ENCODE measurements at places on chromosomes 13 and 19.
A peak's percentile ranks its signal among the peaks of the same experiment; 100 is the strongest.

DNA sequence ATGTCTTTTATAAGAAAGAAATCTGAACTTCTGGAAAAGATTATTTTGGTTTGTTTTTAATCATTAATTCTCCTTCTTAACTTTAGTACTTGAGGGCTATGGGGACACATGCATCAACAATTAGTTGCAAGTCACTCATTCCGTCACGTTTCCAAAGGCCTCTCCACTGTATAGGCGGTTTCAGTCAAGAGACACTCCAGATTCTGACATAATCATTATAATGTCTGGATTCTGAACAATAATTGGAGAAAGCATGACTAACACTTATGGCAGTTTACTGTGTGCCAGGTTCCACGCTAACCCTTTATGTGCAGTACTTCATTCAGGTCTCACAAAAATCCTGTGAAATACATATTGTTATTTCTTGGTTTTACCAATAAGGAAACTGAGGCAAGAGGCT lies 71.9 kb downstream of the TNFRSF19 start:
- DNase-seq: no peak

GRCh38 chr13:49084961-49085360 lies 109.2 kb downstream of the FNDC3A start:
- no peak for DNase-seq

GRCh38 chr13:81246556-81246955 lies 905.6 kb upstream of the SPRY2 start:
- no peak for DNase-seq

DNA sequence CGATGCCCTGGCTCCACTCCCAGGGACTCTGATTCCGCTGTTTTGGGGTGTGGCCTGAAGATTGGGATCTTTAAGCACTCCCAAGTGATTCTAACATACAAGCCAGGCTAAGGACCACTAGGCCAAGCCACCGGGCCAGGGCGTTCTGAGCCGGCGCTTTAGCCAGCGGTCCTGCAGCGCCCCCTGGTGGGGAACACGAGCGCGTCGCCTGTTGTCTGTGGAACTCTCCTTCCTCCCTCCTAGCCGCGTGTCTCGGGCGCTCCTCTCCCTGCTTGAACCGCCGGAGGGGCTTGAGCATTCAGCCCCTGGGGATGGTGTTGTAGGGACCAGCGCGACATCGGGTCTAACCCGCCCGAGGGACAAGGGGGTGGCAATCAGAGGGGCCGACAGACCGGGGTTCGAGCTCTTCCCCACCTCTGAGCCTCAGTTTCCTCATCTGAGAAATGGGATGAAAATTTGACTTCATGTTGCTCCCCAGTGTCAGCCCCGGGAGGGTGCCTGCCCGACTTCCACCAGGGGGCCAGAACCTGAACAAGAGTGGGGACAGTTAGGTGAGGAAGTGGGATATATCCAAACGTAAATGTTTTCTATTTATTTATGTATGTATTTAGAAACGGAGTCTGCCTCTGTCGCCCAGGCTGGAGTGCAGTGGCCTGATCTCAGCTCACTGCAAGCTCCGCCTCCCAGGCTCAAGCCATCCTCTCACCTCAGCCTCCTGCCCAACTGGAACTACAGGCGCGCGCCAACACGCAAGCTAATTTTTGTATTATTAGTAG lies 18.0 kb upstream of the PNMA8B start:
- peak; percentile 46 for DNase-seq

DNA sequence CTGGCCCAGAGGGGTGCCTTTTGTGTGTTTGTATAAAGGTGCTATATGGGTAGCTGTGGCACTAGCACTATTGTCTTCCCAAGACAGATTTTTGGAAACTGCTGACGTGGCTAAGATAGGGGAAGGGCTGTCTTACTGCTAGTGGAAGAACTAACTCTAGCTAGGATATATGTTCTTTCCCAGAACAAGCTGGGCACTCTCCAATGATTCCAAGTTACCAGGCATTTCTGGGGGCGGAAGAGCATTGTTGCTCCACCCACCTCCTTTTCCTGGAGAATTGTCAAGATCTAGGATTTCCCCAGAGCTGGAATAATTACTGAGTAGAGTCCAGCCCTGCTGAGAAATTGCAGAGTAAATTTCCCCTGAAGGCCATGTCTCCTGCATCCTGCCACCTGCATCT lies 408.3 kb downstream of the KLF5 start:
- DNase-seq: no peak

GRCh38 chr19:6047741-6048251 lies 62.5 kb downstream of the RFX2 start:
- DNase-seq: peak; percentile 58

DNA sequence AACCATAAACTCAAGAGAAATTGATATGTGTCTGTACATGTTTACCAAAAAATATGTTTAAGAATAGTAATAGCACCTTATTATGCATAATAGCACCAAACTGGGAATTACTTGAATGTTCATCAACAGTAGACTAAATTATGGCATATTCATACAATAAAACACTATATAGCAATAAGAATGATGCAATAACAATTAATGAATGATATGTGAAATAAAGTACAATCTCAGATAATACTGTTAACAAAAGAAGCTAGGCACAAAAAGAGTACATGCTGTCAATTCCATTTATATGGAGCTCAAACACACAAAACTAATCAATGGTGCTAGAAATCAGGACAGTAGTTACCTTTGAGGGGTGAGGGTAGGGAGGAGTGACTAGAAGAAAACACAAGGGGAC lies 36.3 kb downstream of the ZC3H13 start:
- DNase-seq: no peak

DNA sequence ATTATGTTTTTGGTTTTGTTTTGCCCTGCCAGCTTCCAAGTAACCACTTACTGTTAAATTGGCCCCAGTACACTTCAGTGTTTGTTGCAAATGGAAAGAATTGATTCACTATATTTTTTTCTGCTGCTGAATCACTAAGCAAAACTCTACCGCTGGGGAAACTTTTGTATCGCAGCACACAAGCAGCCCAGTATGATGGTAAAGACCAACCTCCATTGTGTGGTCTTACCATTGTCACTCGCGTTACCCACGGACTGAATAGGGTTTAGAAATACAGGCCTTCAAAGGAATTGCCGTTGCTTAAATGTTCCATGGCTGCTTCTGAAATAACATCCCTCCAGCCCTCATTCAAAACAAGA lies 7.9 kb downstream of the SPATA13 start:
- no peak for DNase-seq

- DNase-seq: no peak
These were observed 185.7 kb downstream of the TM9SF2 start for GRCh38 chr13:99686944-99687411.

- no peak for DNase-seq
These were observed 98.9 kb downstream of the ESD start for GRCh38 chr13:46698014-46698413.

DNA sequence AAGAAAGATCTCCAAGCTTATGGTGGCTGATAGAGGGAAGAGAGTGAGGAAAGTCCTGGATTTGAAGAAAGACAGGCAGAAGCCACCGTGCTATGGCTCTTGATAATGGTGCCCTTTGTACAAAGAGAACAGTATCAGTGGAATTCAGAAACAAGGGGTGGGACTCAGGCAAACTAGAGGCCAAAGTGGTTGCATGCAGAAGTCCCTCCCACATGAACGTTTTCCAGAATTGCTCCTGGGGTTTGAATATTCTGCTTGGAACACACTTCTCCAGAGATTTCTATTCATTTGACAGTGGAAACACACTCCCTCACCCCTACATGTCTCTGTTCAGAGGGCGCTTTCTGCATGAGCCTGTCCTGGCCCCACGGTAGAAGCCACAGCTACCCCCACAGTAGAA lies 10.1 kb upstream of the MBNL2 start:
- no peak for DNase-seq

DNA sequence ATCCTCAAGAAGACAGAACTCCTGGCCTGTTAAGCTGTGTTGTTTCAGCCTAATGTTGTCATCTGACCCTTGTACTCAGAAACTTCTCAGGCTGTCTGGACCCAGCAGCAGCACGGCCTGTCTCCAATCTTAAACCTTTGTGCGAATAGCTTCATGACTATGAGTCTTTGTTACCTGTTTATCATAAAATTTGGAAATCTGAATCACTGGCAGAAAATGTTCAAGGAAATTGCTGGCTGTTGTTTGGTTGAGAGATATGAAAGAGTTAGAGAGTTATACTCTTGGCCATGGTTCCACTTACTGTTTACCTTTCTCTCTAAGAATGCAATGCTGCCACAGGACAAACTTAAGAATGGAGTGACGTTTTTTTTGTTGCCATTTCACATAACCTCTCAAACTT lies 59.6 kb downstream of the EFNB2 start:
- DNase-seq: no peak

DNA sequence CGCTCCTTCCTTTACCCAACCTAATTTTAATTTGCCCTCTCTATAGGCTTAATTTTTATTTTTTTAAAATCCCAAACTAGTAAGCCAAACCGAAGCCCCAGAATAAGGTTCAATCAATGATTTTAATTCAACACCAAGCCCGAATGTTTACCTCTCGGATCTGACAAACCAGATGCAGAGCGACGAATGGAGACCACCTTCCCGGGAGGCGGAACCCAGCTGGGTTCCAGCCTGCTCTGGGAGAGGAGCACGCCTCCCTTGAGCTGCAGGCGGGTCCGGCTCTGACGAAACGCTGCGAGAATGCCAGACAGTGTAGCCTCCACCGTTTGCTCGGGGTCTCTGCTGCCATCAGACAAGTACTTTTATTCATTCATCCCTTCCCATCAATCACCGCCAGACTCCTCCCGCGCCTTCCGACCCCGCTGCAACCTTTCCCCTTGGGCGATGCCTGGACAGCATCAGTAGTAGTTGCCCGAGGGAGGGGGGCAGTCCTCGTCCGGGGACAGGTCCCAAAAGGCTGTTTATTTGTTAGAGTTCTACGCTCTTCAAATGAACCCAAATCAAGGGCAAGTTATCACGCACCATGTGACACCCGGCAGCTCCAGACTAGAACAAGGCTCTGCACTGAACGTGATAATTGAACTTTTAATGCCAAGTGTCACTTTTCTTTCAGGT lies 752 bp upstream of the EDNRB start:
- DNase-seq: peak; percentile 56

- no peak for DNase-seq
These were observed 30.4 kb upstream of the ANKRD10 start for GRCh38 chr13:110944968-110945927.

DNA sequence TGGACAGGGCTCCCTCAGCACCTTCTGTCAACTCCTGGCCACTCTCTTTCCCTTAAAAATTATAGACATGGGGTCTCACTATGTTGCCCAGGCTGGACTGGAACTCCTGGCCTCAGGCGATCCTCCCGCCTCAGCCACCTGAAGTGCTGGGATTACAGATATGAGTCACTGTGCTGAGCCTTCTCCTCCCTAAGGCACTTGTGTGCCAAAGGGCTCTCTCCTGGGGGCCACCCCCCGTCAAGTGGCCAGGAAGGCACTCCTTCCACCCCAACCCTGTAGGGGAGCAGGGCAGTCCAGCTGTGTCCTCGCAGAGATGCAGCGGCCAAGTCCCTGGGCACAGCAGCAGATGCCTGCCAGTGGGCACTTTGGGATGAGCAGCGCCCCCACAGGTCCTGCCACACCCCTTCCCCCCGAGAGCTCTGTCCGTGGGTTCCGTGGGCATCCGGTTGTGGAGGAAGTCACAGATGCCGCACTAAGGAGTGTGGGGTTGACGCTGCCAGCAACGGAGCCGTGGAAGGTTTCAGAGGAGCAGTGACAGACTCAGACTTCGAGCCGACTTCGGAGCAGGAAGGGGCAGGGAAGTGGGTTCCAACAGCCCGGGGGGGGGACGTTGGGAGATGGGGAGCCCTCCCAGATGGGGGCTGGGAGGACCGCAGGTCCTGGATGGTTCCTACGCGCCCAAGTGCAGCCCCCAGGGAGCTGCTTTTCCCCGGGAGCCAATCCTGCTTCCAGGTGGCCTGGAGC lies 3.3 kb upstream of the UQCR11 start:
- DNase-seq: no peak

DNA sequence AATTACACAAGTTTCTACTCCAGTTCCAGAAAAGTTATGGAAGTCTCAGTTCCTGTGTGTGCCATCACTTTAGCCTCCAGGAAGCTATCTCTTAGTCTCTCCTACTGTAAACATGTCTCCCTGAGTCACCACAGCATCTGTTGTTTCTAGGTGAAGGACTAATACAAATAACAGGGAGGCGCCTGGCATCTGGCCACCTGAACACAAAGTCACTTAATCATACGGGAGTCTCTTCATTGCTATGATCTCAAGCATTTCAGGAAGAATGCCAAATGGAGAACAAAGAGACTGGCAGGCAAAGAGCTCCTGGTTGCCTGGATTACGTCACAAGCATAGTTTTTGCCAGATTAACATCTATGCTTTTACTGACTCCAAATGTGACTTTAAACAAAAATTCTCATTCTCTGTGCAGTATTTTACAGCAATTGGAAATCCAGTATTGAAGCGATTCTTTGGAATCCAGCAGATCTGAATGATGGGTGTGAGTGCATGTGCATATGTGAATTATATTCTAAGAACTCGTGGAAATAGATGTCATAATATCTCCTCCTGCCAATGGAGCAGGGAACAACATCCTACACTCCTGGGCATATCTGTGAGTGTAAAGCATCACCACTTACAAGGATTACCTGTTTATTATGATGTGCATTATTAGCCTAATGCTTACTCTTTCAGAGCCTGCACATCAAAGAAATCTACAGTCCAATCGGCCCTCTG lies 572.8 kb downstream of the PCDH9 start:
- peak; percentile 99 for DNase-seq

DNA sequence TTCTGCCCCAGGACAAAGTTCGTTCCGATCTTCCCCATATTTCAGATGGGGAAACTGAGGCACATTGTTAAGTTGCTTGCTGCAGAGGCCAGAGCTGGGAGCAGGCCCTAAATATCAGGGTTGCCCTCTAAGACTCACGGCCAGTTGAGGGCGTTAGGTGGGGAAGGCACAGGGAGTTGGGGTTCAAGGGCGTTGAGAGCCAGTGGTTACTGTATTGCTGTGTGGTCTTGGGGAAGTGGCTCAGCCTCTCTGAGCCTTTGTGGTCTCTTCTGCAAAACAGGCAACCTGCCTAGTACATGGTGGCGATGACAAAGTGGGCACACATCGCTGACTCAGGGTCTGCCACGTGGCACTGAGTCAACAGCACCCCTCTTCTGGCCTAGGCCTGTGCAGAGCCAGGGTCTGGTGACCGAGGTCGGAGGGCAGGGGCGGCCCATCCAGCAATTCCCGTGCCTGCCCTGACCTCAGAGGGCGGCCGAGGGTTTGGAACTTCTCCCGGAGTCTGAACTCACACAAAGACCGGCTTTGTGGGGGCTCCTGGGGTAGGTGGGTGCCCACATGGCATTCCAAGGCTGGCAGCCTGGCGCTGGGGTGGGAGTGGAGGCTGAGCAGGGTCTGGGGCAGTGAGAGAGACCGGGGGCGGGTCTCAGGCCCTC lies 10.2 kb downstream of the TNFAIP8L1 start:
- no peak for DNase-seq

GRCh38 chr19:10887616-10888367 lies 16.4 kb downstream of the CARM1 start:
- DNase-seq: no peak

DNA sequence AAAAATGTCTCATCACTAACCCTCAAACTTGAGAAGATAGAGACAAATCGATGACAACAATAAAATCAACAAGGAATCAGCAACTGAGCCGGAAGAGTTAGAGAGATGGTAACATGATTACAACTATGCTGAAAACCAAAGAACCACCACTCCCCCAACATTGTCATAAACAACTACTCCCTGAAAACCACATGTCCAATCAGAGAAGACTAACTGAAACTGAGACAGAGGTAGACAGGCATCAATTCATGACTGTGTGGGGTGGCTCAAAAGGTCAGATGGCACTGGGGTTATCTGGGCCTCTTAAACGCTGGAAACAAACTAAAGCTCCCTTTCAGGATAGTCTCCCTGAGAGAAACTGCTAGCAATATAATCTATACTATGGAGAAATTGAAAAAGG lies 488.8 kb downstream of the KCTD12 start:
- no peak for DNase-seq
